Activated naive CD4-positive, alpha-beta T cell (primary cell): ENCODE measurements at places on chromosomes 4 and X.
A peak's percentile ranks its signal among the peaks of the same experiment; 100 is the strongest.

DNA sequence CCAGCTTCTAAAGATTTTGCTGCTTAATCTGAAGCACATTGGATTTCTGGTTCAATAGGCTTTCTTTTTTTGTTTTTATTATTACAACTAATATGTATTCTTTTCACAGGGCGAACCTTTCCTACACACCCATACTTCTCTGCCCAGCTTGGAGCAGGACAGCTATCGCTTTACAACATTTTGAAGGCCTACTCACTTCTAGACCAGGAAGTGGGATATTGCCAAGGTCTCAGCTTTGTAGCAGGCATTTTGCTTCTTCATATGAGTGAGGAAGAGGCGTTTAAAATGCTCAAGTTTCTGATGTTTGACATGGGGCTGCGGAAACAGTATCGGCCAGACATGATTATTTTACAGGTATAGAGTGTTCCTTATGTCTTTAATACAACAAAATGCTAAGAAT, 155.4 kb downstream of the PTTG2 start:
- DNase-seq, result no peak

- no peak for DNase-seq
Observed at GRCh38 chr4:56575820-56576429, 70.3 kb downstream of the ARL9 start.

DNA sequence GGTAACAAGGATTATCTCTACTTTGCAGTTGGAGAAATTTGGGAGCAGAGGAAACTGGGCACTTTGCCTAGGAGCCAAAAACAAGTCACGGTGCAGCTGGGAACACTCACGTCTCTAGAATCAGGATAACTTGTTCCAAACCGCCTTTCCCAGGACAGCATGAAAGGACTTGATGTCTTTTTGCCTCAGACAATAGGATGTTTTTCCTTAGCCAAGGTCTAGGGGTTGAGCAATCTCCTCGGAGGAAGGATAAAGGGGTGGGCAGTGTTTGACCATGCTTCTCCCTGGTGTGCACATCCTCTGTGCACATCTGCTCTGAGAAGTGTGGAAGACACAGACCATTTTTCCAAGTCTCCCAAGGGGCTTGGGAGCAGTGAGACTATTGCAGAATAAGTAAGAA, 1.7 kb upstream of the SPARCL1 start:
- DNase-seq, result no peak

- DNase-seq, result no peak
Observed at GRCh38 chrX:40772290-40772689, 36.9 kb upstream of the MED14 start.

GRCh38 chr4:38189445-38189844, 229.2 kb downstream of the PTTG2 start:
- no peak for DNase-seq

GRCh38 chr4:85779165-85779564, 304.2 kb downstream of the ARHGAP24 start:
- DNase-seq, result no peak

GRCh38 chrX:69158166-69158980, 6.9 kb downstream of the PJA1 start:
- no peak for DNase-seq

DNA sequence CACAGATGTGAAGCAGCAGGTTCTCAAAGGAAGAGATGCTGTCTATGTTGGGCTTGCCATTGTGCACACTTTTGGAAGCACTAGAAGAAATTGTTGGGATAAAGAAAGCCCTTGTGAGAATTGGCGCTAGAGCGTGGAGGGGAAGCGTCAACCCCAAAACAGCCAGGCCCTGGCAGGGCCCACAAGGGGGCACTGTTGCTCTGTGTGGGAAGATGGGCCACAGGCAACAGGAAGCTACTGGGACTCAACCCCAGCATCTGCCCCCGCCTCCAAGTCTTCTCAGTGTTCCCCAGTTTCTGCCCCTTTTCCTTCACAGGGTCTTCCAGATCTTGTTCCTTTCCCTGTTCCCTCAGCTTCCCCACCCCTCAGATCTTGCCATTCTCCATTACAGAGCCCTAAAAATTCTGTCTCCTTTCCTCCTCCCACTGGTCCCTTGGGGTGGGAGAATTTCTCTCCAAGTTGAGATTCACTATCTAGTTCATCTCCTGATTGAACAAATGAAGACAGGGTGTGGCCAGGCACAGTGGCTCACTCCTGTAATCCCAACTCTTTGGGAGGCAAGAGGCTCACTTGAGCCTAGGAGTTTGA, 85.5 kb downstream of the STARD8 start:
- peak; percentile 62 for DNase-seq

DNA sequence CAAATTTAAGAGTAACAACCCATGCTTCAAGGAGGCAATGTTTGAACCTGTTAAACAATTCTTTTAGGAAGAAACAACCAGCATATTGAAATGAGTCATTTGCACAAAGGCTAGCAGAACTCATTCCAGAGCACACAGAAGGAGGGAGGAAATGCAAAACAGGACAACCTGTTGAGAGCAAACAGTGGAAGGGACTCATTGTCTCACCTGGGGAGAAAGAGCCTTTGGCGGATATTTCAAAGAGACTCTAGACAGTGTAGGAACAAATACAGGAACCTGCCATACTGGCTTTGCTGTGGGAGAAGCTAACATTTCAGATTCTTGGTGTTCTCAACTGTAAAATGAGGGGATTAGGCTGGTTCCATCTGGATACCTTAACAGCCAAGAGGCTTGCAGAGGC, 14.8 kb upstream of the RASGEF1B start:
- no peak for DNase-seq

DNA sequence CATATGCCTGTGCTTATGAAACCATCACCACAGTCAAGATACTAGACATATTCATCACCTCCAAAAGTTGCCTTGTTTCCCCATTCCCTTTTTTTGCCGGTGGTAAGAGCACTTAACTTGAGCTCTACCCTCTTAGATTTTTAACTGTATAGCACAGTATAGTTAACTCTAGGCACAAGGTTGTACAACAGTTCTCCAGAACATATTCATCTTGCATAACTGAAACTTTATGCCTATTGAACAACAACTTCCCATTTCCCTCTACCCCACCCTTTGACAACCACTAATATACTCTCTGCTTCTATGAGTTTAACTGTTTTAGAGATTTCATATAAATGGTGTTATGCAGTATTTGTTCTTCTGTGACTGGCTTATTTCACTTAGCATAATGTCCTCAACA, 119.3 kb downstream of the ASB9 start:
- DNase-seq, result no peak

- DNase-seq, result no peak
Observed at GRCh38 chrX:9369802-9370291, 95.0 kb upstream of the TBL1X start.

GRCh38 chrX:11423362-11423818, 130.2 kb downstream of the AMELX start:
- DNase-seq, result no peak

- no peak for DNase-seq
Observed at GRCh38 chrX:30568136-30568535, 9.4 kb downstream of the TASL start.

- DNase-seq, result no peak
Observed at GRCh38 chr4:70714079-70714887, 7.5 kb upstream of the RUFY3 start.

GRCh38 chr4:115865736-115866135, 752.3 kb upstream of the NDST4 start:
- DNase-seq, result no peak

- DNase-seq, result no peak
Observed at GRCh38 chr4:141933978-141934377, 297.6 kb downstream of the IL15 start.

- no peak for DNase-seq
Observed at GRCh38 chrX:69995362-69996112, 54.2 kb downstream of the AWAT2 start.

DNA sequence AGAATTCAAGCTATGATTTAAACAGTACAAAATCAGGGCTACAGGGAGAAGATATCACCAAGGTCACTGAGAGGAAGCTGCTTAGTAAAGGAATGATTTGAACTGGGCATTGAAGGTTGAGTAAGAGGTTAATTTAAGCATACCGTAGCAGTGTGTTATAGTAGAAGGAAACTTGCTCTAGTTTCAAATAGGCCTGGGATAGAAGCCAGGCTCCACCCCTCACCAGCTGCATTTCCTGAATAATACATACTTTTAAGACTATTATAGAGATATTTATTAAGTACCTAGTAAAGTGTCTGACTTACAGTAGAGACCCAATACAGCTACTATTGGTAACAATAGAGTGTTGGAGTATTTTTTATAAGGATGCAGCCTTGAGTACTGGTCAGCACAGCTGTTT, 118.0 kb upstream of the GLRA2 start:
- DNase-seq, result no peak

- no peak for DNase-seq
Observed at GRCh38 chr4:28228561-28229491, 1368.2 kb downstream of the STIM2 start.

GRCh38 chr4:3328814-3329663, 36.2 kb downstream of the RGS12 start:
- no peak for DNase-seq

DNA sequence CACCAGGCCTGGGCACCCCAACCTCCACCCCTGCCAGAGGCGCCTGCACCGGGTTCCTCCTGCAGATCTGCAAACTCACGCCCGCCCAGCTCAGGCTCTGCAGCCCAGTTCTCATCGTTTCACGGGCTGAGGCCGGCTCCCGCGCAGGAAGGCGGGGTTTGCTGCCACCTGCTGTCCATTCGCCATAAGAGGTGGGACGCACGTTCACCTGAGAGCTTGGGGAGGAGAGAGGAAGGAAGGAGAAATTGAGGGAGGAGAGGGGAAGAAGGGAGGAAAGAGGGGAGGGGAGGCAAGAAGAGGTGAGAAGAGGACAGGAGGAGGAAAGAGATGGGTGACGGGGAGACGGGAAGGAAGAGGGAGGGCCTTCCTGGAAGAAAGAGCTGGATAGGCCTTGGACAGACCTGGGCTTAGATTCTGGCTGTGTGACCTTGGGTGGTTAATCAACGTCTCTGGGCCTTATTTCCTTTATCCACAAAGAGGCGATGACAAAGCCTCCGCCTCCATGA, 114.5 kb downstream of the ADRA2C start:
- peak; percentile 42 for DNase-seq

GRCh38 chrX:85004255-85004654, 578 bp downstream of the APOOL start:
- DNase-seq, result no peak

- no peak for DNase-seq
Observed at GRCh38 chrX:26631385-26631784, 415.4 kb downstream of the MAGEB5 start.

DNA sequence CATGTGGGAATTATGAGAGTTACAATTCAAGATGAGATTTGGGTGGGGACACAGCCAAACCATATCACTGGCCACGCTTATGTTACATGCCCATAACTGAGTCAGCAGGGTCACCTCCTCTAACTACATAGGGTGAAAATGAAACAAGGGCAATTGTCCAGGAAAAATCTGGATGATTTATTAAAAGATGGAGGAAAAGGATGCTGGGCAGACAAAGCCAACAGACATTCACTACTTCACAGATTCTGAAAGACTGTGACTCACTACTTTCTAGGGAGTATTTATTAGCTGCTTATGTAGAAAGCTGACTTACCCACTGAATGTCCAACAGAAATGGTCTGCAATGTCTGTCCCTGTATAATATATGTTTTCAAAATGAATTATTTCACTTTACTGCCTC, 72.4 kb downstream of the APBB2 start:
- DNase-seq, result no peak

- no peak for DNase-seq
Observed at GRCh38 chr4:29853833-29854232, 866.3 kb upstream of the PCDH7 start.

DNA sequence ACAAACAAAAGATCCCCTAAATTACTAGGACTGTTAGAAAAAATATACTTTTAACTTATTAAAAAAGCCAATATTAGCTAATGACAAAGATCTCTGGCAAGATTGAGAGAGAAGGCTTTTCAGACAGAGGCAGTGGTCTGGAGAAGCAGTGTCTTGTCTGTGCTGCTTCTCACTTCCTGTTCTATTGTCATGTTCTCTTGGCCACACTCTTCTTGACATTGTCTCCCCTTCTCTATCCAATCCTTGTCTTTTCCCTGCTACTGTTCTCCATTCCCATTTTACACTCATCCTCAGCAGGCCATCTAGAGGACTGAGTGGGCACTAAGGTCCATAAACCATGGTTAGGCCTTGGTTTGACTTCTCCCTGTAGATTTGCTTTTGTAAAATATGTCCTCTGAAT, 14.0 kb upstream of the TAPT1 start:
- no peak for DNase-seq

GRCh38 chrX:10676235-10676957, 56.0 kb upstream of the MID1 start:
- DNase-seq, result no peak

DNA sequence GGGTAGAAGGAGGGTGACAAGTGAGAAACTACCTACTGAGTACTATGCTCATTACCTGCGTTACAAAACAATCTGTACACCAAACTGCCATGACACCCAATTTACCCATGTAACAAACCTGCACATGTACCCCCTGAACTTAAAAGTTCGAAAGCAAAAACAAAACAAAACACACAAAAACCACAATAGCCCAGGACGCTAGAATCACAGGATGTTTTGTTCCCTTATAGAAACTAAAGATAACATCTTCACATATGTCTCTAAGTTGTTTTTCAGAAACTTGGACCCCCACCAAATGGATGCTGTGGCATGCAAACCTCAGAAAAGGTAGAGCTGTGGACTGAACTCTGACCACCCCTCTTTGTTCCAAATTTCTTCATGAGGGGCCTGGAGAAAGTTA, 25.2 kb upstream of the PNMA5 start:
- DNase-seq, result no peak

DNA sequence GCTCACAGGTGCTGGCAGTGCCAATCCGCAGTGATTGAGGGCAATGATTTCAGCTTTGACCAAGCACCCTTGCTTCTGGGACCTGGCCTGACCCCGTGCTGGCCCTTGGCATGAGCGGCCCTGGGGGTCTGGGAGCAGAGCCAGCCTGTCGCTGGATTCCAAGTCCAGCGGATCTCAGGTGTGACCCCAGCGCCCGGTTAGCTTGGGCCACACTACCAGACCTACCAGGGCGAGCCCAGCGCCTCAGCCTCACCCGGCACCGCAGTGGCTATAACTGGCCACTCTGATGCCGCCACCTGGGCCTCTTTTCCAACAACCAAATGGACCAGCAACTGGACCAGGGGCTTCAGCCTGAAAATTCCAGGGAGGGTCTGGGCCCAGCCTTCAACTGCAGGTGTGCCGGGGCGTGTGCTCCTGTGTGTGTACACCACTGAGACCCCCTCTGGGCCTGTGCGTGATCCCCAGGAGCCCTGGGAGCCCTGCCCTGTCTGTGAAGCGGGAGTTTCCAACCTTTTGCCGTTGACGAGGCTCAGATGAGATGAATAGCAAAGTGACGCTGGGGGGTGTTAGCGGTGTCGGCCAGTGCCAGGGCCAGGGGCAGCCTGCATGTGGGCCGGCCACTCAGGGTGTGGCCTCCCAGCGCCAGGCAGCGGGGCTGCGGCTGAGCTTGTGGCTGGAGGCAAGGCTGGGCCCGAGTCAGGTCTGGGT, 658 bp downstream of the SH3TC1 start:
- DNase-seq, result no peak

GRCh38 chr4:112099701-112100297, 45.5 kb upstream of the FAM241A start:
- no peak for DNase-seq

- DNase-seq, result no peak
Observed at GRCh38 chrX:16979226-16979625, 32.8 kb downstream of the REPS2 start.
